Stimulated activated CD8-positive, alpha-beta memory T cell treated with anti-CD3 and anti-CD28 coated beads, Interleukin-7, amount 100 ng/mL, for 1 hour (primary cell): ENCODE measurements at places on chromosomes 4 and X.

DNA sequence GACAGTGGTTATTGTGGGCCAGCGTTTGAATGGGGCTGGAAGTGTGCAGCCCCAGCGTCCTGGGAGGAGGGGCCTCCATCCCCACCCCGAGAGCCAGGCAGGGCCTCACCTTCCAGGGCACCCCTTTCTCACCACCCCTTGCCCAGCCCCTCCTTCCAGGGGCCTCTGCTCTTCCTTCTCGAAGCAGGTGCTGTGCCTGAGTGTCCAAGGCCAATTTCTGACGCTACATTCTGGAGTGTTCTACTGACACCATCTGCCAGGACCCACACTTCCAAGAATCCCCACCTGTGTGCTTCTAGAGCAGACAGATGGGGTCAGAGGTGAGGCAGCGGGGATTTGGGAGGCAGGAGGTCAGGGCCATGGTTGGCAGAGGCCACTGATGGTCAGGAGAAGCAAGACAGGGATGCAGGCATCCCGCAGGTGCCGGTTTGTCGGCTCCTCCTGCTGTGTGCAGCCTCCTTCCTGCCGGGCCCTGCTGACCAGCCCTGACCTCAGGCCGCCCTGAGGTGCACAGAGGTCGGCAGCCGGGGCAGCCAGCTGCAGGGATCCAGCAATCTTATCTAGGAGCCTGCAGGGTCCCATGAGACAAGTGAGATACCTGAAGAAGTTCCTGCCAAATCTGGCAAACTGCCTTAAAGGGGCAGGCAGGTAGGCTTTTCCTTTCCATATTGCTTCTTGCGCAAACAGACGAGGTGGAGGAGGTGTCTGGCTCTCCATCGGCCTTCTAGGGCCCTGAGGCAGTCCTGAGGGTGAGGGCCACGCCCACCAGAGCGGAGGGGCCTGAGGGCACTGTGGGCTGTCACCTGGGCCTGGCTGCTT is 18.8 kb downstream of the MSANTD1 start:
- no peak for DNase-seq

GRCh38 chr4:27442146-27442545 is 581.5 kb downstream of the STIM2 start:
- DNase-seq = no peak

DNA sequence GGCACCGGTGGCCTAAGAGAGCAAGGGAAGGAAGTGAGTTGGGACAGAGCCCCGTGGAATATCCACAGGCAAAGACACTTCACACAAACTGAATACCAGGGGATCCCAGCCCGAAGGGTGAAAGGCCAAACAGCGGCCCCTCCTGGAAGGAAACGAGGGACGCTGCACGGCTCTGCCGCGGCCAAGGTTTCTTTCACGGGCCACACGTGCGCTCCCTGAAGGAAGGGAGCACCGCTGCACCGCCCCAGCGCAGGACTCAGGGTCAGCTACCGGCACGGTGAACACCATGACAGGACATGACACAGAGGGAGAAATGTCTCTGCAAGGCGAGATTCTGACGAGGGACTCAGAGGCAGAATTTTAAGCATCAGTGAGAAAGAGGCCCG is 31.5 kb upstream of the GTPBP6 start:
- DNase-seq = no peak

GRCh38 chrX:150548251-150548650 is 20.2 kb upstream of the MTM1 start:
- DNase-seq = no peak

GRCh38 chrX:85544609-85545008 is 165.1 kb upstream of the POF1B start:
- DNase-seq = no peak

- no peak for DNase-seq
These were observed 17.9 kb downstream of the NAT8L start for GRCh38 chr4:2076908-2077536.

DNA sequence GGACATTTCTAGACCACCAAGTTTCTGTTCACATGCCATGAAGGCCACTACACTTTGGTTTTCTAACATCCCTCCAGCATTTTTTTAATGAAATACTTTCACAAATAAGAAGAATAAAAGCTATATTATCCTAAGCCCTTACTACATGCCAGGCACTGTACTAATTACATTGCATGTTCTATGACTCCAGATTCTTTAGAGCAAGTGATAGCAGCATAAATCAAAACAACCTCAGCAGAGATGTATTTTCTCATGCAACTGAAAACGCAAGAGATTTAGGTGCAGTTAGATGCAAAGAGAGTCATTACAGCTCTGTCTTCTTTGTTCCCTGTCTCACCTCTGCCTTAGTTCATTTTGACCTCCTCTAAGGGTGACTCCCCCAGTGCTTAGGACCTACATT is 230.0 kb downstream of the LDB2 start:
- no peak for DNase-seq

- DNase-seq = no peak
These were observed 19.9 kb downstream of the DHX15 start for GRCh38 chr4:24564488-24564887.

DNA sequence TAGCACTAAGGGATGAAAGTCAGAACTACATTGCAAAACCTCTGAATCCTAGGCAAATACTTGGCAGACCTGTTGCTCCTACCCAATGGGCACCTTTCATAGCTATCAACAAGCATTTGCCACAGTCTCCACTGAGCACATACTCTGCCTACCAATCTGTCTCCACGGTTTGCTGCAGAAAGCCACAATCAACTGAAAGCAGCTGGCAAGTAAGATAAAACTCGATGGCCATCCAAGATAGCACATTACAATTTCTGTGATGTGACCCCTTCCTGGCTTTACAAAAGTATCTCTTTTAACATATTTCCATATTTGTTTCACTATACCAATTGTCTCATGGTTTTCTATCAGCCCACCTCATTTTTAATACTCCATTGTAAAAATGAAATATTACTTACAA is 1060.5 kb upstream of the INTU start:
- no peak for DNase-seq

- no peak for DNase-seq
These were observed 538.5 kb downstream of the BCOR start for GRCh38 chrX:39559229-39559628.

DNA sequence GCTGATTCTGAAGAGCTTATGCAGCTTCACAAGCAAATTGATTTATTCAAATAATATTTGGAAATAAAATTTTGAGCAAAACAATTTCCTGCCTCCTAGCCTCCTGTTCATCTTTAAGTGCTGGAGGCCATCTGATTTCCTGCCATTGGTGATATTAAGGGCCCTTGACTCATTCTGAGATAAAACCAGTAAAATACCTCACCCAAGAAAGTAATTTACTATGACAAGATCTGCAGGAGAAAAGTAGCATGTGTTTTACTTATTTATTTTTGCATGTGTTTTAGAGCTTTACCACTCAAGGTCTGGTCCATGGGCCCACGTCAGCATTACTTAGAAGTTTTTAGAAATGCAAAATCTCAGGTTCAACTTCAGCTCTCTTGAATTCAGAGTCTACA is 67.7 kb downstream of the DCLK2 start:
- DNase-seq = no peak

DNA sequence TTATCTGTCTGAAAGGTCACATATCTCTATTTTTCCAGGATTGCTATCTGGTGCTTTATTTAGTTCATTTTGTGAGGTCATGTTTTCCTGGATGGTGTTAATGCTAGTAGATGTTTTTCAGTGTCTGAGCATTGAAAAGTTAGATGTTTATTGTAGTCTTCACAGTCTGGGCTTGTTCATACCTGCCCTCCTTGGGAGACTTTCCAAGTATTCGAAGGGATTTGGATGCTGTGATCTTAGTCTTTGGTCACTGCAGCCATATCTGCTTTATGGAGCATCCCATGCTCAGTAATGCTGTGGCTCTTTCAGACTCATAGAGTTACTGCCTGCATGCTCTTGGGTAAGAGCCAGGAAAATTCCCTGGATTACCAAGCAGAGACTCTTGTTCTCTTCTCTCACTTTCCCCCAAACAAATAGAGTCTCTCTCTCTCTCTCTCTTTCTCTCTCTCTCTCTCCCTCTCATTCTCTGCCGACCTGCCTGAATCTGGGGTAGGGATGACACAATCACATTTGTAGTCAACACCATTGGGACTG is 130.0 kb downstream of the AR start:
- no peak for DNase-seq

DNA sequence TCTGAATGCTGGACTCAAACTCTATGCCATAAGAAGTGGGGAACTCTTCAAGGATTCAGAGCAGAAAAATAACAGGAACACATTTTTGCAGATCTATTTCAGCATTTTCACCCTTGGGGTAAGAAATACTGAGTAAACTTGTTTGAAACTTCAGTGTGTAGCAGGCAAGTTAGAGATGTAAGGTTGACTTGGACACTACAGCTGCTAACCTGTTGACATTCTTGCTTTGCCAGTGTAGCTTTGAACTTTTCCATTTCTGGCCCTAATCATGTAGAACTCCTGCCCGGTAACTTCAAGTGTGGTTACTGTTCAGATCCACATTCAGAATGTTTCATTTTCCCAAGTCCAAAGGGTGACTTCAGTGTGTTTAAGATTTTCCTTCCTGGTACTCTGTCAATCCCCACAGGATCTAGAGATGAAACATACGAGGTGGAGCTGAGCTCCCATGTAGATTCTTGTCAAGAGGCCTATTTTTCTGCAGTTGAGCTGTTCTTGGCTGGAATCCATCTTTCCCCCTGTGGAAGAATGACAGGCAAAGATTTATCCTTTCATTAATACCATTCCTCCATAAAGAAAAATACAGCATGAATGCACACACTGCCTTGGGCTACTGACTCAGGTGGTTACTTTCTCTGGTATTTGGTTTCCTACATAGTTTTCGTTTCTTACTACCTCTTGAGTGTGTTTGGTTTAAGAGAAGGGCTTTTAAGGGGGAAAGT is 34.1 kb downstream of the FHDC1 start:
- no peak for DNase-seq

GRCh38 chrX:13808865-13809264 is 8.0 kb downstream of the GPM6B start:
- DNase-seq = no peak
